ENCODE measurements at places on chromosomes 3 and 15.

DNA sequence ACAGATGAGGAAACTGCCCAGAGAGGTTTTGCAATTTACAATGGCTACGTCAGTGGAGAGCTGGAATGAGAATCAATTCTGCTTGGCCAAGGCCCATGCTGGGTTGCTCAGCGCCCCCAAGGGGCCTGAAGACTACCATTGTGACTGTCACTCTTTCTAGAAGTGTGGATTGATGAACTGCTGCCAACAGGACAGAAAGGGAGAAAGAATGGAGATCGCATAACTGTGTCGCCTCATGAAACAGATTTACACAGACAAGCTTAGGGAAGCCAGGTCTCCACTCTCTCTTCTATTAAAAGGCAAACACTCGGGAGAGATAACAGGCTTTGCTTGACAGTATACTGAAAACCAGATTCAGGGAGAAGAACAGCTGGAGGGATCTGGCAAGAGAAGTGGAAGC, 160.0 kb downstream of the STT3B start:
- no peak for DNase-seq

- DNase-seq: no peak
These were observed 60.0 kb downstream of the ZNF385D start for GRCh38 chr3:21691036-21691435.

DNA sequence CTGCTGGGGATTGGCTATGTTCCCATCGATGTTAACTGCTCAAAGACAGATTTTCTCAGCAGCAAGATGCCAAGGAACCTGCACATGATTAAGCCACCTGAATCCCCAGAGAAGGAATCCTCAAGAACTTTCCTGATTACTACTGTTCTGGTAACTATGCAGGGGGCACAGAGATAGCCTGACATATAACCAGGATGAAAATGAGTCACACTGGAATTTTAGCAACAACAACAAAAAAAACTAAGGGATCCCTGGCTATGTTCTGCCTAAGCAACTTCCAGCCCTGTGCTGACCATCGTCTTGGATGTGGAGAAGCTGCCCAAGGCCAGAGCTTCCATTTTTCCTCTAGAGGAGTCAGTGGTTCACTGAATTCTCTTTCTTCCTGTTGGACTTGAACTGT, 13.8 kb downstream of the RIOX2 start:
- peak; percentile 20 for DNase-seq

DNA sequence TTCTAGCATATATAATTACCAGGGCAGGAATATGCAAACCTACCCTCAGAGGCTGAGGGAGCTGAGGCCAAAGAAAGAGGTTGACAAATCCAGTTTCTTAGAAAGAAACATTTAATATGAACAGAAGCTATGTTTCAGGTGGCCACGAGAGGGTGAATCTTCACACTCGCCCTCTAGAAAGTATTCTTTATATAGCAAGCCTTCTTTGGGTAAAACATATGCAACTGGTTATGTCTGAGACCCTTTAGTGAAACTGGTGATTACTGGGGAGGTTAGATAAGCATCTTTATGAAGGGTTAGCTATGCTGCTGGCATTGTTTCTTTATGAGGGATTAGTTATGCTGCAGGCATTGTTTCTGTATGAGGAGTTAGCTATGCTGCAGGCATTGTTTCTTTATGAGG, 50.7 kb upstream of the GOLGA6L2 start:
- peak; percentile 18 for DNase-seq

- peak; percentile 55 for DNase-seq
These were observed 165.6 kb upstream of the SMAD3 start for GRCh38 chr15:66899555-66900350.

DNA sequence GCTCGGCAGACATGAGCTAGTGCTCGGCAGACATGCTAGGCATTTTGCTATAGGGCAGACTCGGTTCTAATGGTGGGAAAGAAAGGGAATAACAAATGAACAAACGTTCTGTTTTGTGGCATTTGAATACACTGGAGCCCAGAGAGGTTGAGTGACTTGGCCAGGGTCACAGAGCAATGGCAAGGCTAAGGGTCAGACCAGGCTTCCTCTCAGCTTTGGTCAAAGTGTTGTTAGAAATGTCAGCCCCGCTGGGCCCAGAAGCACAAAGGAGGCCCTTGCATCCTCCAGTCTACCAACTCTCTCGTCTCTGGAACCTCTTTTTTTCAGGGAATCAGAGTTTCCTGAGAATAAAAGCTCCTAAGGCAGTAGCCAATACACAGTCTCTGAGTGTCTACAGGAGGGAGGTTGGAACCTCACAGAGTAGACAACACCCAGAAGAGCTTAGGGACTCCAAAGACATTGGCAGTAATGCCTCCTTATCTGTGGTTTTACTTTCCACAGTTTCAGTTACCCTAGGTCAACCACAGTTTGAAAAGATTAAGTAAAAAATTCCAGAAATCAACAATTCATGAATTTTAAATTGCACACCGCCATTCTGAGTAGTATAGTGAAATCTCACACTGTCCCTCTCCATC, 47.3 kb downstream of the SSUH2 start:
- DNase-seq: no peak

All from foreskin fibroblast (primary cell).